Stimulated activated CD8-positive, alpha-beta memory T cell treated with anti-CD3 and anti-CD28 coated beads, Interleukin-4, amount 100 ng/mL, for 1 hour (primary cell): ENCODE measurements at places on chromosomes 3 and 15.

DNA sequence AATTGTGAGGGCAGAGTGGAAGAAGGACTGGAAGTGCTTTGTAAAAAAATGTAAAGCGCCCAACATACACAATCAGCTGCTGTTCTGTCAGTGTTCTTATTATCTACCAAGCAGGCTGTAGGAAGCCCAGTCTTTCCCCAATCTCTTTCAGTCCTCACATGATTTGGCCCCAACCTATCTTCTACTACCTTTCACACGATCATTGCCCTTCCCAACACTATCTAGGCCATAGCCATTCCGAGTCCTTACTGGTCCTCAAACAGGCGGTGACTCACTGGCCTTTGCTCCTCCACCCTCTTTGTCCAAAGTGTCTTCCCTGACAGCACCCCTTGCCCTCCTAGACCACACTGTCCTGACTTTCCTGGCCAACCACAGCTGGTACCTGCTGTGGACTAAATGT is 861 bp upstream of the RFT1 start:
- no peak for DNase-seq

DNA sequence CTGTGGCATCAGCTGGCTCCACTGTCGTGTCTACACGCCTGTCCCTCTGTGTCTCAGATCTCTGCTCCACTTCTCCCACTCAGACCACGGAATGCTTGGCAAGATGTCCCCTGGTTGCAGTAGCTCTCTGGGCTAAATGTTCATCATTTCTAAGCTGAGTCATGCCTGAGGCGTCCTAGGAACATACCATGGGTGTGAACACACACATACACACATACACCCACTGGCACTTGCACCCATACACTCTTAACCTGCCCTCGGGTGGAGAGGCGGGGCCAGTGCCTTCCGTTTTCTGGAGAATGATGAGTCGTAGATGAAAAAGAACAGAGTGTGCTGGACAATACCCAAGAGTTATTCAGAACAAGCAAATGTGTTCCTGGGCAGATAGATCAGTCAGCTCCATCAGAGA is 72.4 kb downstream of the SENP2 start:
- DNase-seq: no peak

DNA sequence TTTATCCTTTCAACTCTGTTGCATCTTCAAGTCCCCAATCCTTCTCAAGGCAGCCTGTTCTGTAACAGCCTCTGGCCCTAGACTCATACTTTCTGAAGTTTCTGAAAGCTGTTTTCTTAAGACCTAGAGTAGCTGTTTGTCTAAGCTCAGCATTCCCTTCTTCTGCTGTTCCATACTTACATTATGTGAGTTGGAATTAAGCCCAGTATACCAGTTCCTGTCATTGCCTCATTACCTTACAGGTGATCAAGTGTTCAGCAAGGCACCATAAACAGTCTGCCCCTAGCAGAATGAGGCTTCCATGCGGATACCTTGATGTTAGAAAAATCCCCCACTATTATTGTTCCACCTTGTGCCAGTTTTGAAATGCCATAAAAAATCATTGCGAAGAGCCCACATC is 180.6 kb downstream of the PLCL2 start:
- no peak for DNase-seq

DNA sequence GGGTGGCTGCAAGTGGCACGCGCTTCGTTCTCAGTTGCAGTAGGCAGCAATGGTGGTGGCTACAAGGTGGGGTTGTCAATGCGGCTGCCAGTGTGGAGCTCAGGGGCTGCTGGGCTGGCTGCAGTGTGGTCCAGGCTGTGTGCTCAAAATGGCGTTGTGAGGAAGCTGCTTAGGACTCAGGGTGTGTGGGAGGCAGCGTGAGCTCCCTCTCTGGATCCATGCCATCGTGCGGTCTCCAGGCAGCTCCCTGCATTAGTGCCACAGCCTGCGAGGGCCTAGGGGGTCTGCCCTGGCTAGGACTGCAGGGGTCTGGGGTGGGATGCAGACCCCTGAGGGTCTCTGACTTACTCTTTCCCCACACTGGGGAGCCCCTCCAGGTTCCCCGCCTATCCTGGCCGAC is 397.2 kb downstream of the OCA2 start:
- DNase-seq: no peak

DNA sequence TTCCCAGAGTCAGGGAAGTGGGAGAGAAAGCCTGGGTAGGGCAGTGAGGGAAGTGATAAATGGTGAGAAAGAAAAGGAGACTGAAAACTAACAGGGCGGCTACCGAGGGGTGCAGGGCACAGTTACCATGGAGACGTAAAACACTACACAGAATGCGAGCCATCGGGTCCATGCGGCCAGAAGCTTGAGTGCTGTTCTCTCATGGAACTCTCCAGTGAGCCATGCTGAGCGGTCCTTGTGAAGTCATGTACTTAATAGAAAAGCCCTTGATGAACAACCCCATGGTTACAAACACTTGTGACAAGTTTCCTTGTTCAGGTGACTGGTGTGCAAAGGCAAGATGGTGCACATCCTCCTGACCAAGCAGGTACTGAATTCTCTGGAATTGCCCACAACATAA is 3.7 kb upstream of the PLA2G4F start:
- no peak for DNase-seq

DNA sequence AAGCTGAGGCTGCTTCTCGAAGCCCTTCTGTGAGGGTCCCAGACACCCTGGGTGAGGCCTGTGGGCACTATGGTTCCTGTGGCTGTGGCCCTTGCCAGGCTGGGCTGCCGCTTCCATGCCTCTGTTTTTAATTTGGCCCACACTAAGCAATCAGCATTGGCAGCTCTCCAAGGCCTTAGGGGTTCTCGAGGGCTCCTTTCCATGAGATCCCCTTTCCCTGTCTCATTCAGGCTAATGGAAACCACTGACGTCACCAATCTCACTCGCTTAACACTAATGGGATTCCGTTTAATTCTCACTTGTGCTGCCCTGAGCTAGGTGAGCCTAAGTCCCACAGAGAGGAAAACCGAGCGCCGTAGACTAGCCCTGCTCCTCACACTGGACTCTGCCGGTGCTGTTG is 60.2 kb upstream of the RAB6B start:
- DNase-seq: no peak

GRCh38 chr3:144865948-144866347 is 894.3 kb downstream of the DIPK2A start:
- DNase-seq: no peak

- DNase-seq: no peak
These were observed 596.3 kb downstream of the PYDC2 start for GRCh38 chr3:192057261-192057660.

- no peak for DNase-seq
These were observed 20.0 kb downstream of the MRPL46 start for GRCh38 chr15:88447206-88447605.

GRCh38 chr3:58563386-58564035 is 13.7 kb downstream of the FAM107A start:
- DNase-seq: no peak

DNA sequence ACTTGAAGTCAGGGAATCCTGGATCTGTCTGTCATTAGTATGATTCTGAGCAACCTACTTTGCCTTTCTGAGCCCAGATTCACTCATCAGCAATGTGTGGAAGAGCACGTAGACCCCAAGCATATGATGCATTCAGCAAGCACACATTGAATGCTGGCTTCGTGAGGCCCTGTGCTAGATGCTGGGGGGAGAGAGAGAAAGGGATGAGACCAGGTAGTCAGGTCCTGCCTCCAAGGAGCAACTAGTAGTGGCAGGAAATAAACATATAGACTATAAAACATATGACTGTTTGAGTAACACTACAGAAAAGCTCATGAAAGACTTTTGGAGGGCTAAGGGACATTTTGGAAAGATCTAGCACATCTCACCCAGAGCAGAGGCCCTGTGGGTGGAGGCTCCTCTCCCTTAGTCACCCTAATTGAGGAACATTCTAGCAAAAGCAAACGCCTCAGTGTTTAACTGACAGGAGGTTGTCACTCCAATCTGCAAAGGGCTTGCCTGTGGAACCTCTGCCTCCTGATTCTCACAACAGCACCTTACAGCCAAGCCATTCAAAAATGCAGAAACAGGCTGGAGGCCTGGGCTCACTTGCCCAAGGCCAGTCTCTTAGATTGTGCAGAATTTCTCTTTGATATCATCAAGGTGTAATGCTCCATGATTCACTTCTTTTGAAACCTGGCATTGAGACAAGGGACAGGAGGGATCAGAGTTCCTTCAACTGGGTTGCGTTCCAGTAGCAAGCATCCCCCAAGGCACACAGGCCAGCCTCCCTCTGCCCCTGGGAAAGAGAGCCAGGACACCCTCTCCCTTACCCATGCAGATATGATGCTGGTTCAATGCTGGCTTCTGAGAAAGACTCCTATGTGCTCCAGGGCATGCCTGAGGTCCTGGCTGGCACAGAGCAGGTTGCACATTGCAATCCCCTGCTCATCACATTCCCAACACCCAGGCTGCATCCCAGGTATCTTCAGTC is 26.1 kb downstream of the STARD5 start:
- DNase-seq: no peak
